ENCODE measurements at places on chromosomes 13 and 19.

GRCh38 chr13:100338275-100338674, 249.4 kb downstream of the PCCA start:
- DNase-seq: no peak

DNA sequence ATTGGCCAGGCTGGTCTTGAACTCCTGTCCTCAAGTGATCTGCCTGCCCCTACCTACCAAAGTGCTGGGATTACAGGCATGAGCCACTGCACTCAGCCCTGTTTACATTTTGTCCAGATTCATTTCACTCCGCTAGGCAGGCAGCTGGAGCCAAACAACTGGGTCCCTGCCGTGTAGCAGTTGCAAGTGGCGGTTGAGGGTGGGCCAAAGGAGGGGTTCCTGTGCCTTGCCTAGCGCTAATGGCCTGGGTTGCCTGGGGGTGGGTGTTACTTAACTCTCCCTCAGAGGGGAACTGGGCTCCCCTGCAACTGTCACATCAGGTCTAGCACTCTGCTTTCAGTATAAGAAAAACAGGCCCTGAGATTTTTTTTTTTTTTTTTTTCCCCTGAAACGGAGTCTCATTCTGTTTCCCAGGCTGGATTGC, 7.4 kb downstream of the ACP5 start:
- no peak for DNase-seq

DNA sequence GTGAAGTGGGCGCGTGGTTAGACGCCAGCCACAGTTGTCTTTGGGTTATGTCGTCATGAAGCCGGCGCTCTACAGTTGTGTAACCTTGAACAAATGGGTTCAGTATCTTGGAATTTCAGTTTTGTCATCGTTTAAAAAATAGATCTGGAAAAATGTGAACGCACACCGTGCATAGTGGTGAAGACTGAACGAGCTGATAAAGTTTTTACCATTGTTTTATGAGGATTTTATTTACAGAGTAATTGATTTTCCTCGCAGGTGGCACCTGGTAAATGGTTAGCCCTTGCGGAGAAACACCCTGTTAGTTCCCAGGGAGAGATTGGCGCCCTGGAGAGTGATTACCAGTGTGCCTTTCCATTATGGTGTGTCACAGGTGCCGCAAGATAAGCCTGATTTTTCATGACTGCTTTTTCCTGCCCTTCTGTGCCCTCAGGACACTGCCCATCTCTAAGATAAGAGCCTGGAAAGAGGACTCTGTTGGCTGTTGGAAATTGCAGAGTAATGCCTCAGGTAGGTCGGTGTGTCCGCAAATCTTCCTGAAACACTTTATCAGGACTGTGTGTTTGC, 577 bp downstream of the ZNF181 start:
- DNase-seq: peak; percentile 65

GRCh38 chr13:41827507-41828213, 133.2 kb downstream of the VWA8 start:
- no peak for DNase-seq

DNA sequence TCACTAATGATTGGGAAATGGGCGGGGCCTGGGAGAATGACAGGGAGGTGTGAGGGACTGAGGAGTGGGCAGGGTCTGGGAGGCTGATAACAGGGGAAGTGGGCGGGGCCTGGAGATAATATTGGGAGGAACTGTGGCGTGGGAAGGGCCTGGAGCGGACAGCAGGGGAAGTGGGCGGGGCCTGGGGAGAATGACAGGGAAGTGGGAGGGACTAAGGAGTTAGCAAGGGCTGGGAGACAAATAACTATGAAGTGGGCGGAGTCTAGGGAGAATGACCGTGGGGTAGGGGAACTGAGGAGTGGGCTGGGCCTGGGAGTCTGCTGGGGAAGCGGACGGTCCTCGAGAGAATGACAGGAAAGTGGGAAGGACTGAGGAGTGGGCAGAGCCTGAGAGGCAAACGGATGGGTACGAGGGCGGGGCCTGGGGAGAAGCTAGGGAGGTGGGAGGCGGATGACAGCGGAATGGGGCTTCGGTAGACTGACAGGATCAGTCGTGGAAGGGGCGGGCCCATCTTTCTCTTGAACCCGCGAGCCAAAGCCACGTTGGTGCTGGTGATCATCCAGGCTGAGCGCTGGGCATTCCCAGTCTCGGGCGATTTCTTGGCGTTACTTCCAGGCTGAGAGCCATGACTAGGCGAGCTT, 14.0 kb upstream of the TUBB4A start:
- DNase-seq: peak; percentile 91

DNA sequence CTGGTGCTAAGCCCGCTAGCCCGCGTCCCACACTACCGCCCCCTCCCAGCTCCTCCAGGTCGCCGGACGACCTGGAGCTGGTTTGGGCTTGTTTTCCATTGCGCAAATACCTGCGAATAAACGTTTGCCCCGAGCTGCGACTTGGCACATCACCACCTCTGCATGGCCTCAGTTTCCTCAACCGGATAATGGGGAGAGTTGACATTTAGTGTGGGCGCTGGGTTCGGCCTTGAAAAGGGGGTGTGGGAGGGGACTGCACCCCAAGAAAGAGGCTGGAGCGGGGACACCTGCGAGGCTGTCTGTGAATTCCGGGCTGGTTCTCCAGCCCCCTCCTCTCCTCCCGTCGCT, 11.0 kb upstream of the JUND start:
- peak; percentile 54 for DNase-seq

DNA sequence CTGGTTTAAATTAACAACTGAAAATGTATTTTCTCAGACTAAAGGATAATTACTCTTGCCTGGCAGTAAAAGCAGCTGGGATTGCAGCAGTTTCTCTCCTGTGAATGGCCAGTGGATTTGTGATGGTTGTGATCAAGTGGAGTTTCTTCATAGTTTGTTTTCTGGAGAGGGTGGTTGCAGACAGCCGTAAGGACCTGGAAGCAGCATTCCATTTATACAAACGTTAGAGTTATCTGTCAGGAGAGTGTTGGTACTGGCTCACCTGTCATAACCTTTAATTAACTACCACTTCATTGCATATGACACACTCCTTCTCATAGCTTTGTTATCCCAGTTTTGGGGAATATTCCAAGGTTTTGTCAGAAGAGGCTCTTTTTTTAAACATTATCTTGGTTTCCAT, 258.4 kb upstream of the SLC10A2 start:
- DNase-seq: no peak

DNA sequence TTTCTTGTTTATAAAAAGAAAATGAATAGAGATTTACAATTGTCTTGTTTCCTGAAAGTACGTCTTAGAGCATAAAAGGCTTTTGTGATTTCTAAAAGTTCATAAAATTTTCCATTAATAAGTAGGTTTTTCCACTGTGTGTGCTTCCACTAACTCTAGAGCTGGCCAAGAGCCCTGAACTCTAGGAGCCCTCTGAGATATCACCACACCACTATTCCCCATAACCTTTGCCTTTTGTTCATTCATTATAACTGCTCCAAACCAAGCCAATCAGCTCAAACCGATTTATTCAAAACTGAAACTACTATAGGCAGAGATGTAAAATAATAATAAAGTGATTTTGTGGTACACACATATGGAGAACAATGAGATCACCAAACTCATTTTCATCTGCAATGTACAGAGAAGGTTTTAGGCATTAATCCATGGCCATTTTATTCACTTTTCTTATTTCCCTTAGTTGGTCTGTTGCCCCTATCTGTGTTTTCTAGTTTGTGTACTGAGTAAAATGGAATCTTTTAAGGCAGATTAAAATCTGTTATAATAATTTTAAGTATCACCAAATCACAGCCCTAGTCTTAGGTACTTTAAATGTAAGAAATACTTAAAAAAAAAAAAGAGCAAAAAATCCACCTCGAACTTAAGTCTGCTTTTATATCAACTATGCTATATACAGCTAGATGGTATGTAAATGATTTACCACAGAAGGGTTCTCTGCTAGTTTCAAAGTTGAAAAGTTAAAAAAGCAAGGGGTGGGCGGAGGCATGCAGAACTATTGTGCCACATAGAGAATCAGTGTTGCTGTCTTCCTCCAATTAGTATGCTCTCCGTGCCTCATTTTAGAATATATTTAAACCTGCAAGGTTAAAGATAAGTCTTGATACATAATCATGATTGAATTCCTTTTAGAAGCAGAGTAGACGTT, 311.3 kb downstream of the KLF12 start:
- DNase-seq: no peak

GRCh38 chr19:9148697-9149096, 8.5 kb downstream of the ZNF317 start:
- DNase-seq: no peak

DNA sequence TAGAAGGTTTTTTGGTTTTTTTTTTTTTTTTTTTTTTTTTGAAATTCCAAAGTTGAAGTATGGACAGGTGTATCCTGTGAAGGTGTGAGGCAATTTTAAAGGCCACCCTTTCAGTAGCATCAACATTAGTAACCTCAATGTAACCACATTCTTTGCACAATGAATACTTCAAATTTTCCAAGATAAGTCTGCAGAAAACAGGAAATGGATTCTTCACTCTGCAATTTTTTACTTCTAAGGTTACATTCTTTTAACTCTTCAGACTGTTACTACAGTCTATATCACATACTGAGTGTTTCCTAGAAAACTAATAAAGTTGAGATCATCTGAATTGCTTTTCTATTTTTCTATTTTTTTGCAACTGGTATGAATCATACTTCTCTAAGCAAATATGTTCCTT, 569.0 kb upstream of the GPC6 start:
- DNase-seq: no peak

GRCh38 chr19:57934820-57935665, at the start of gene ZNF418:
Gene ZNF418, minus strand, starts transcription at chr19:57935402. Its CDS starts 1,580 bp downstream, at chr19:57933822.
- DNase-seq: peak; percentile 56

- no peak for DNase-seq
Observed at GRCh38 chr19:53157626-53158025, 1.2 kb downstream of the ZNF347 start.

Measured in activated CD4-positive, alpha-beta T cell treated with anti-CD3 and anti-CD28 coated beads, Interleukin-2, amount 50 U/mL, for 16 hours (primary cell).